ENCODE measurements at places on chromosomes 1 and 21.

GRCh38 chr1:2436876-2437275 is 24.5 kb upstream of the PEX10 start:
- DNase-seq: no peak

- no peak for DNase-seq
These were observed 60.1 kb downstream of the AGPAT3 start for GRCh38 chr21:43925096-43925481.

GRCh38 chr1:78048446-78048845 is 2.7 kb downstream of the GIPC2 start:
- DNase-seq: no peak

GRCh38 chr1:166947398-166948043 is 27.8 kb downstream of the ILDR2 start:
- DNase-seq: peak; percentile 56

- DNase-seq: no peak
These were observed 5.9 kb downstream of the ZDHHC18 start for GRCh38 chr1:26832249-26832960.

DNA sequence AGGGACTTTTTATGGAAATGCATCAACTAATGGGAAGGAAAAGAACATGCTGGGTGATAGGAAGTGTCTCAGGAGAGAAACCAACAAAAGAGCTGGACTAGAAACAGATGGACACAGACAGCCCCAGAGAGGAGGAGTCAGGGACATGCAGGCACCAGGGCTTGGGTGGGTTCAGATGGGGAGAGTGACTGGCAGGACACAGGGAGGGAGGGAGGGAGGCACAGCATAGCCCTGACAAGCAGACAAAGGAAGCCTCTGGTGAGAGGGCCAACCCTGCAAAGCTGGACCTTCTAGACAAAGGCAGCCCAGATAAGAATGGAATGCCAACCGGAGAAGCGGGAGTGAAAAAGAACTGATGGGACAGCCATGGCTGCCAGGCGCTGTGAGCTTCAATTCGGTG is 568.8 kb downstream of the AJAP1 start:
- DNase-seq: no peak

All from right renal cortex interstitium (tissue), 3 donors.